Stimulated activated naive CD8-positive, alpha-beta T cell treated with anti-CD3 and anti-CD28 coated beads, Interleukin-15, Interleukin-2, amounts not matched to agents 100 U/mL and 50 U/mL, for 24 hours (primary cell): ENCODE measurements at places on chromosomes 12 and 14.

DNA sequence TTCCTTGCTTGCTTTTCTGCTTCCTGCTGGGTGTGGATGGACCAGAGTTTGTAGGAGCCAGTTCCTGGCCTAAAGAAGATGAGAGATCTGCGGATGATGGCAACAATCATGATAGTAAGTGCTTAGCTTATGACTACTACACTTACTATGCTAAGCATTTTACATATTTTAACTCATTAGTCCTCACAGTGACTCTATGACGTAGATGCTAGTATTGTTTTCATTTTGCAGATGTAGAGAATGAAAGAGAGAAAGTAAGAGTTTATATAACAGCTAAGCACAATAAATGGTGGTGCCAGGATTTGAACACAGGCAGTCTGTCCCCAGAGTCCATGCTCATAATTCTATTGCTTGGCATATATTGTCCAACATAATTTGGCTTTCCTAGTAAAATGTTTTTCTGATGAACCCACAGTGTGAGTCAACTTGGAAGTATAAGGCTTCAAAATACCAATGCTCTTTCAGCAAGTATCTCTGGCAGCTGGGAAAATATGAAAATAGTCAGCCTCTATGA is 363.2 kb upstream of the DDHD1 start:
- DNase-seq: no peak

GRCh38 chr12:53551889-53552291 is 44.6 kb upstream of the NPFF start:
- DNase-seq: no peak

- no peak for DNase-seq
These were observed 465.4 kb downstream of the NPAS3 start for GRCh38 chr14:33404054-33404453.

- DNase-seq: no peak
These were observed 77.3 kb downstream of the PDE3A start for GRCh38 chr12:20445687-20446086.

GRCh38 chr12:131452444-131452860 is 258.4 kb upstream of the SFSWAP start:
- peak; percentile 36 for DNase-seq
